ENCODE measurements at places on chromosomes 6 and 20. TPM values are rescaled to one million over a fixed set of nuclear protein-coding genes. Genes with fewer than 3 reads are reported as not detected.

DNA sequence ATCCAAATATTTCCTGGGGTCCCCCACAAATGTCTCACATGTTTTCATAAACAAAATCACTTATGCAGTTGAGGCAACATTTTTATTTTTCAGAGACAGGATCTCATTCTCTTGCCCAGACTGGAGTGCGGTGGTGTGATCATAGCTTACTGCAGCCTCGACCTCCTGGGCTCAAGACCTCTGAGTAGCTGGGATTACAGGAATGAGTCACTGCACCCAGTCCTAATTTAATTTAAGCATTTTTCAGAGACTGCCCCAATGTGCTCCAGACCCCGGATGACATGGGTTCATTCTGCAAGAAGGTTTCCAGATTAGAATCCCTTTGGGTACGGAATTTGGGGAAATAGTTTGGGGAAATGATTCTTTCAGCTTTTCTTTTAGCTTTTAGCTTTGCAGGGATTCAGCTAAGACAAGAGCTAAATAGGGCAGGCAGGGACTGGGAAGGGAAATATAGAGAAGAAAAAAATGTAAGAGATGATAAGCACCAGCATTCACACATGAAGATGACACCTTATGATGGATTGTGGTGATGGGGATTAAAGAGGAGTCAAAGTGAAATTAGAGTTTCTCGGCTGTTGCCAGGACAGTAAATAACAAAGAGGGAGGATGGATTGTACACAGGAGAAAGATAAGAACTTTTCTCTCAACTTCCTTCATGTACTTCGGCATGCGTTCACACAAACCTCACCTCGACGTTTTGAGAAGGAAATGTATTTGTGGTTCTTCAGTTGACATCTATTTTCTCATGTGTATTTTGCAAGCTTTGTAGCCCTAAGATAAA is 169.4 kb upstream of the TAB2 start:
- no peak for DNase-seq

Gene PXDC1
- total RNA-seq = 85.4 TPM

Gene PROCR
- total RNA-seq = 2.4 TPM

Gene BEND6
- total RNA-seq = not detected

DNA sequence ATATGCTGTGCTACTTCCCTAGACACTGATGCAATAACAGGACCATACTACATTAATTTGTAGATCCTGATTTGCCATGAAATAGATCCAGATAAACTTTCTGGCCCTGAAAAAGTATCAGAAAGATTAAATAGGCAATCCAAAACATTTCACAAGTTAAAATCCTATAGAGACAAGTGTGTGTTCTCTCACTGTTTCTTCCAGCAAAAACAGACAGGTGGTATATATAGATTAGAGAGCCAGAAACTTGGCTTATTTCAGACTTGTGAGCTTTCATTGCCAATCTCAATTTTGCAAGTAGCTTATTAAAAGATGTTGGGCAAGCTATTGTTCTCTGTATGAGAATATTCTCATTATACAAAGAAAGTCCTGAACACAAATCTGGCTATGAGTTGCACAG is 289.1 kb upstream of the MANEA start:
- DNase-seq = no peak

DNA sequence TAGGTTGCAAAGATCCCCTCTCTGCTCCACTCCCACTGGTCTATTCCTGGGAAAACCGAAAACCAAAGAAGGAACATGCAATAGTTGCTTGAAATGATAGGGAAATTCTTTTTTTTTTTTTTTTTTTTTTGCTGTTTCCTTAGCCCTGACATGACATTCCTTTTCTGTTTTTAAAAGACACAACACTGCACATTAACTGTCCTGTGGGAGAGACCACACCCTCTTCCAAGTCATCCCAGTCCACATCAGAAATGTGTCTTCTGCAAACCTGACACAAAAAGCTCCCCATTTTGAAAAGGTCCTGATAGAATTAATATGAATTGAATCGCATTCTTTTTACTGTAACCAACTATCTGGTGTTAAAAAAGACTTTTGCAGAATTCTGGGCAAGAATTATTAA is 43.4 kb upstream of the RIPOR2 start:
- DNase-seq = no peak

DNA sequence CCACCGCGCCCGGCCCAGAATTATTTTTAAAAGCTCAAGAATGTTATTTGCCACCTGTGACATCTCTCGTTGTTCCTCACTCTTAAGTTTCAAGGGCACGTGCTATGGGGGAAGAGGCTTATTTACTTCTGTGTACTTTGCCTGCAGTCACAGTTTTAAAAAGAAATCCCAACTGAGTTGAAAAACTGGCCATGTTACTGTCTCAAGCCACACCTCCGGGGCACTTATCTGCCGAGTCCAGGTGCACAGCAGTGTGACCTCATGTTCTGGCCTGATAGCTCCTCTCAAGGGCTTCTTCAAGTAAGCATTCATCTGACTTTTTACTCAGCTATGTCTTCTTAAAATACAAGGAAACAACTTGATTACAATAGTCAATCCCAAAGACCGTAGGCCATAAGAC is 34.5 kb downstream of the SHLD1 start:
- peak; percentile 36 for DNase-seq

Gene RIPOR3
- total RNA-seq = 4.6 TPM

Gene ELOVL2
- 0.16 TPM for total RNA-seq

DNA sequence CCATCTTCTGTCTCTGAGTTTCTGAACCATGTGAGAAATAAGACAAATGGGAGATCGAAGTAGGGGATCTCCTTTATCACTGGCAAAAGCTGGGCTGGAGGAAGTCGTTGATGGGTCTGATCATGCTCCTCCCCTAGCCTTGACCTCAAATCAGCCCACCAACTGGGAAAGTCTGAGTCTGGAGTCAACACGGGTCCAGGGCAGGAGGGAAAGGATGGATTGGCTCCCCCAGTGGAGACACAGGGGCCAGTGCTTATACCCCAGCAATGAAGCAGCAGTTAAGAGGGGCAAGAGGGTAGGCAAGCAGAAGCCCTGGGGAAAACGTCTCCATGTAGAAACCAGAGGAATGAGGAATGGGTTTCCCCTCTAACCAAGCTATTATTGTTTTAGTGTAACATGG is 152.6 kb downstream of the TBC1D7 start:
- DNase-seq = no peak

Gene HLA-B
- total RNA-seq = 3,002 TPM
